ENCODE measurements at places on chromosomes 6 and 20.

DNA sequence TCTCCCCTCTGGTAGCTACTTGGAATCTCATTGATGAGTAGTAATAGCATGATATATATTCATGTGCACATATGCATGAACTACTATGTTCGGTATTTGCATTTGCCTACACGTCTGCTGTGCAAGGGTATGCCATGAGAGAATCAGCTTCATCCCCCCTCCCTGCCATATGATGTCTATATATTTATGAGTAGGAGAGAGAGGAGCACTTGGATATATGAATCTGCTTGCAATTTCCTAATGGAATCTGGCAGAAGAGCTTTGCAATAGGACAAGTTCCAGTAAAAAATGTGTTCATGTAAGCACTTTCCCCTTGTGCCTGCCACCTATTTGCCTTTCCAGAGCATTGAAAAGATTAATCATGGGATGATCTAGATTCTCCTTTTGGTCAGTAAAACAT lies 76.2 kb upstream of the BACH2 start:
- H3K27ac ChIP-seq, result no peak overlapping the region
- H3K27me3 ChIP-seq, result no peaks in the 10 kb centered on the region
- H3K4me3 ChIP-seq, result no peak overlapping the region
- H3K36me3 ChIP-seq, result no peaks in the 10 kb centered on the region
- no peak for DNase-seq

DNA sequence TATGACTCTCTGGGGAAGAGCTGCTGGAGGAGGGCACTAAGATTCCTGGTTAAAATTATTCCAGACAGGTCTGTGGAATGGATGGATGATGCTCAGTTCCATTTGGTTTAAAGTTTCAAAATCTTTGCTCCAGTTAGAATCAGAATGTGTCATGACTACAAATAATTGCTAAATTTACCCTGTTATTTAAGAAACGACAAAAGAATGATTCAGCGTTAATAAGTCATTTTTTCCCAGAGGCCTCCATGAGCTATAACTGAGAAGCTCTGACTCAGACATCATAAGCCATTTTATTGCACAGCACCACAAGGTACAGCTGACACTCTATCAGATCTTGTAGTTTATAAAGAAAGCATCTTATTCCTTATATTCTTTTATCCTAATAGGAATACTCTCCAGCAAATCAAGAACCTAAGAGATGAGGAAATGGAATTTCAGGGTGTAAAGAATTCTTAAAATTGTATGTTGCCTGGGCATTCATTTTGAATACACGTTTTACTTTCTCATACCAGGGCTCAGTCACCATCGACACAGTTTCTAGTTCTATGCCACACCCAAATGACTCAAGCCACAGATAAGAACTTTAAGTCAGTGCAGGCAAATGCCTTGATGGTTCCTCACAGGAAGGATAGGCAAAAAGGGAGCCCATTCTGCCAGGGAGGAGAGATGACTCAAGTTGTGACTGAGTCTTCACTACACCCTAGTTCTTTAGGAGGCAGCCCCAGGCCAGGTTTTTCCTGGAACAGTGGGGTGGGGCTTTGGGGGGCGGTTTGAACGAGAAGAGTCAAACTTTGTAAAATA lies 636.0 kb downstream of the MMUT start:
- no peaks in the 10 kb centered on the region for H3K4me1 ChIP-seq
- no peak overlapping the region for H3K4me3 ChIP-seq
- H3K27me3 ChIP-seq, result no peaks in the 10 kb centered on the region
- no peaks in the 10 kb centered on the region for H3K36me3 ChIP-seq
- DNase-seq, result no peak

DNA sequence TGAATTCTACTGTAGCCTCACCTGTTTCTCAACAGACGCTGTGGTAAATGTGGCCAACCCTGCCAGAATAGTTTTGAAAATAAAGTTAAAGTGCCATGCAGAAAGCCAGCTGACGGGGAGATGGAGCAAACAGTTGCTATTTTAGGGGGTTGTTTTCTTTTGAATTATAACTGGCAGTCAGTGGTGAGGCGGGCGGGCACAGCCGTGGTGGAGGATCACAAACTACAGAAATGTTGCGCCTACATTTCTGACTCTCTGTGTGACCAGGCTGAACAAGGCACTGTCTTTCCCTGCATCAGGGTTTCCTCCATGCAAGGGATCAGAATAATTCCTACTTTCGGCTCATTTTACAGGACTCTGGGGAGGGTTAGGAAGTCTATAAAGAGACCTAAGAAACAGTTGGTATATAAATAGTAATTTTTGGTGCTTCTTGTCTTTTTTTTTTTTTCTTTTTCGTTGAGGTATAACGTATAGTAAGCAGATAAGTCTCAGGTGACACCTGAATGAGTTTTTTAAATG lies 17.2 kb downstream of the CHMP4B start:
- H3K4me1 ChIP-seq, result peaks cover 70% of the 10 kb centered on the region
- no peak overlapping the region for H3K27ac ChIP-seq
- H3K36me3 ChIP-seq, result peaks cover 5% of the 10 kb centered on the region
- H3K27me3 ChIP-seq, result no peaks in the 10 kb centered on the region
- no peak overlapping the region for H3K4me3 ChIP-seq

DNA sequence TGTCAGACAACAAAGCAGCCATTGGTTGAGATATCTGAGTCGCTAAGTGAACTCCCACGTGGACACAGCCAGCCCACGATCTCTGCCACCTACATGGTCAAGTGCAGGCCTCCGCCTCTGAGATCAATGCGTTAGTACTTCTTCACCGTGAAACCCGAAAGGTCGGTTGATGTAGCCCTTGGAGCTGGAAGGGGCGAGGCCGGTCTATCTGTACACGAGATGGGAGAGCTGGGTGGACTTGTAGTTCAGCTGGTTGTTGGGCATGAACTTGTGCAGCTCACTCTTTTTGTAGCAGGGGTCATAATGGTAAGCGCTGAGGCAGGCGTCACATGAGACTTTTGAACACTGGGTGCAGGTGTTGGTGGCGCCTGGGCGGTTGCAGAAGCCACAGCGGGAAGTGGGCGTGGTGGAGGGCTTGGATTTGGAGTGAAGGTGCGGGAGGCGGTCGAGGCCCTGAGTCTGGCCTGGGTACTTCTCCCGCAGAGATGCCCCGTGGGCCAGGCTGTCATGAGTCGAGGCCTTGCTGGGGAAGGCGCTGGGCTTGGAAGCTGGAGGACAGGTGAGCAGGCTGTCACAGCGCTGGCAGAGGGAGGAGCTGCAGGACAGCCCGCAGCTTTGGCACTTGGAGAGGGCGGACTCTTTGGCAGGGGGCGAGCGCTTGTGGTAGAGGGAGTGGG lies 9.8 kb downstream of the SPATA2 start:
- peaks cover 4% of the 10 kb centered on the region for H3K4me1 ChIP-seq
- no peak for DNase-seq
- H3K36me3 ChIP-seq, result peaks cover 9% of the 10 kb centered on the region
- H3K4me3 ChIP-seq, result no peak overlapping the region

GRCh38 chr6:73104921-73105320 lies 120.4 kb downstream of the KHDC1L start:
- no peak for DNase-seq
- H3K4me1 ChIP-seq, result no peaks in the 10 kb centered on the region
- H3K27ac ChIP-seq, result no peak overlapping the region
- H3K4me3 ChIP-seq, result no peak overlapping the region
- H3K27me3 ChIP-seq, result no peaks in the 10 kb centered on the region

DNA sequence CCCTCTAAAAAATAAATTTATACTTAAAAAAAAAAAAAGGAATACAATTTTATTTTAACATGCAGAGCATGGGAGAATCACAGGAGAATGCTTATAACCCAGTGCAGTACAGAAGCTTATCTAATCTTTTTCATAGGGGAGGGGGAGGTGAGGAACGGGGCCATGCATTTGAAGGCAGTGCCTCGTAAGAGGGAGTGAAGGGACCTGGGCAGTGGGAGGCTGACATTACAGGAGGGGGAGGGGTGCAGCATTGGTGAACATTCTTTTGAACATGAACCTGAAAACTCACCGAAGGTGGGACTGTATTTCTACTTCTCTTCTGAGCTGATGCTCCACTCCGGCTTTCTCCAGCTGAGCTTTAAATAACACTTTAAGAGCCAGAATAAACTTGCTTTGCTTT lies 9.3 kb downstream of the AURKA start:
- H3K27ac ChIP-seq, result no peak overlapping the region
- H3K27me3 ChIP-seq, result no peaks in the 10 kb centered on the region

DNA sequence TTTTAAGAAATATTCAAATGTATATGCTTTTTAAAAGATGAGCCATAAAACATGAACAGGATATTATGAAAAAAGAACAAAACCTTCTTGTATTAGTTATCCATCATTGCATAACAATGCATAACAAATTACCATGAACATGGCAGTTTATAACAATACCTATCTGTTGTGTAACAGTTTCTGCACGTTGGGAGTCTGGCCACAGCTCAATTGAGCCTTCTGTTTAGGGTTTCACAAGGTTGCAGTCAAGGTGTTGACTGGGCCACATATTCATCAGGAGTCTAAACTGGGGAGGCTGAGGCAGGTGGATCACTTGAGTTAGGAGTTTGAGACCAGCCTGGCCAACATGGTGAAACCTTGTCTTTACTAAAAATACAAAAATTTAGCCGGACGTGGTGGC lies 149.4 kb upstream of the SMLR1 start:
- no peak overlapping the region for H3K4me3 ChIP-seq
- H3K27ac ChIP-seq, result no peak overlapping the region
- peaks cover 4% of the 10 kb centered on the region for H3K36me3 ChIP-seq
- no peak for DNase-seq
